ENCODE measurements at places on chromosomes 2 and 18.

DNA sequence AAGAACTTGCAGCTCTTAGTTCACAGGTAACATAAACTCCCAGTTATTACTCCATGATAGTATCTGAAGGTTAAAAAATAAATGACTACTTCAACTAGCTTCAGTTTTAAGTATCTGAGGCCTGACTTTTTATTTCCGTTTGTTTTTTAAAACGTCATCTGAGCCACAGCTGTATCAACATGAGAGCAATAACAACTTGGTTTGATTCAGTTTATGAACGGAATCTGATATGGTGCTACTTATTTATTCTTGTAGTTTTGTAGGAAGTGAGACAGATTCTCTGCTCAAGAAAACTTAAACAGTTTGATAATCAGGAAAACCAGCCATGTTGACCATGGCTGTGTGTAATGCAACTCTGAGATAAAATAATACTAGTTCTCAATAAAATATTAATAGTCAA lies 34.9 kb downstream of the NAB1 start:
- DNase-seq: no peak

DNA sequence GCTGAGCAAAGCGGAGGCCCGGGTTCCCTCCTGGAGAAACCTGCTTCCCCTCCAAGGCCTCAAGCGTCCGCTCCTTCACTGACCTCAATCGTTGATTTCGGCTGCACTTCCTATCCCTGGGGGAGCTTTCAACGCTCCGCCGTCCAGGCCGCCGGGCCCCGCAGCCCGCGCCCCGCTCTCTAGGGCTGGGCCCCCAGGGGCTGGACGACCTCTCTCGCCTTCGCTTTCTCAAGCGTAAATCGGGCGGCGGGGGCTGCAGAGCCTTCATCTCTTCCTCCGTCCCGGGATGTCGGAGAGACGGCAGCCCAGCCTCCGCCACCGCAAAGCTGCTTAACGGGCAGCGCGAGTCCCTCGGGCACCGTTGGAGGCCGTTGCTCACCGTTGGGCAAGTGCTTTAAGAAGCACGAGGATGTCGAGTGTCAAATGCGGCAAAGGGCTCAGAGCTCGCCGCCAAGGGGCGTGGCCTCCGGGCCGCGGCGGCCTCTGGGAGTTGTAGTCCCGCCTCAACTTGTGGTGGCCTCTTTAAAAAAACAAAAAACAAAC lies 8.5 kb downstream of the HES6 start:
- DNase-seq: peak; percentile 84

DNA sequence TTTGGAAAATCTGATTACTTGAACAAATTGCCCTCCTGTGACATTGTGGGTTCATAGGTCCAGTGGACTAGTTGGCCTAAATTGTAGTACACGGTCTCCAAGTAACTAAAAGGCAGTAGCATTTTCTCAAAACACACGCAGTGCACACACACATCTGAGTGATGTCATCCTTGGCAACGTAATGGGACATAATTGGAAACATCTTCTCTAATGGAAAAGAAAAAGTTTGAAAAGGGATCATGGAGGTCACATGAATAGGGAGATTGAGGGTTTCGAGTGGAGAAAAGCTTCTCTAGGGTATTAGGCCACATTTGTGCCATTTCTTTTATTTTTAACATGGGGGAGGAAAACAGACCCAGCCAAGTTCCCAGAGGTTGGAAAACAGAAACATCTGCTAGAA lies 93.3 kb downstream of the MAP4K4 start:
- DNase-seq: no peak

- no peak for DNase-seq
Measured at GRCh38 chr2:206079699-206080465, 6.1 kb downstream of the INO80D start.

DNA sequence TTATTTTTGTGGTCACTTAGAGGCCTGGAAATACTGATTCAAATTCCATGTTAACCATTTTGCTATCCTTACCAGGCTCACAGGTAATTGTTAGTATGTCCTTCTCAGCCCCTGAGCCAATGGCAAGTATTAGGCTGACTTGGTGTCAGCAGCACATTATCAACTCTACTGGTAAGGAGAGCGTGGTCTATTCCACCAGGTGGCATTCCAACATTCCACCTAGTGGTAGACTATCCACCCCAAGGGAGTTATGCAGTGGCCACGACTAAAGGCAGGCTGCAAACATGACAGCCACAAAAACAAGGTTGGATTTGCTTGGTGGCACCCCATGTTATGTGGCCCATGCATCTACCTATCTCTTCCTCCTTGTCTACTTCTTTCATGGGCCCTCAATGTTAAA lies 31.8 kb upstream of the GCC2 start:
- DNase-seq: no peak

GRCh38 chr18:10410472-10411308 lies 43.7 kb upstream of the APCDD1 start:
- DNase-seq: no peak

- no peak for DNase-seq
Measured at GRCh38 chr2:43082111-43082894, 144.1 kb downstream of the ZFP36L2 start.

DNA sequence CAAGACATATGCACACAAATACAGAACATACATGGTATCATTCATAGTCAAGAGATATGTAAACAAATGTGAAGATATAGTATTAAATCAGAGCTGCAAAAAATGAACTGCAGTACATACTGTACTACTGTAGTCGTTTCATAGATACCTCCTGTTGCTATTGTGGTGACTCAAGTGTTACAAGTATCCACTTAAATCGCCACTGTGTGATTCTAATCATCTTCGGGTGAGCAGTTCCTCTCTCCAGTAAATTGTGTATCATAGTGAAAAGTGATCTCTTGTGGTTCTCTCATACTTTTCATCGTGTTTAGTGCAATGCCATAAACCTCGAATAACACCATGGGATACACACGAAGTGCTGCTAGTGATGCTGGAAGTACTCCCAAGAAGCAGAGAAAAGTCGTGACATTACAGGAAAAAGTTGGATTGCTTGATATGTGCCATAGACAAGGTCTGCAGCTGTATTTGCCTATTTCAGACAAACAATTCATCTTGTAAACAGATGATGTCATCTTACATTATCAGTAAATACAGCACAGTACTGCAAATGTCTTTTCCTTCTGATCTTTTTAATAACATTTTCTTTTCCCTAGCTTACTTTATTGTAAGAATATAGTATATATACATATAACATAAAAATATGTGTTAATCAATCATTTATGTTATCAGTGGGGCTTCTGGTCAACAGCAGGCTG lies 222.2 kb downstream of the BCL11A start:
- DNase-seq: no peak

- DNase-seq: no peak
Measured at GRCh38 chr18:37717098-37717497, 151.5 kb upstream of the CELF4 start.

All from CD4-positive, alpha-beta T cell treated with Interferon alpha-2 for 1 hour (primary cell).